ENCODE measurements at places on chromosomes 1 and 21.

DNA sequence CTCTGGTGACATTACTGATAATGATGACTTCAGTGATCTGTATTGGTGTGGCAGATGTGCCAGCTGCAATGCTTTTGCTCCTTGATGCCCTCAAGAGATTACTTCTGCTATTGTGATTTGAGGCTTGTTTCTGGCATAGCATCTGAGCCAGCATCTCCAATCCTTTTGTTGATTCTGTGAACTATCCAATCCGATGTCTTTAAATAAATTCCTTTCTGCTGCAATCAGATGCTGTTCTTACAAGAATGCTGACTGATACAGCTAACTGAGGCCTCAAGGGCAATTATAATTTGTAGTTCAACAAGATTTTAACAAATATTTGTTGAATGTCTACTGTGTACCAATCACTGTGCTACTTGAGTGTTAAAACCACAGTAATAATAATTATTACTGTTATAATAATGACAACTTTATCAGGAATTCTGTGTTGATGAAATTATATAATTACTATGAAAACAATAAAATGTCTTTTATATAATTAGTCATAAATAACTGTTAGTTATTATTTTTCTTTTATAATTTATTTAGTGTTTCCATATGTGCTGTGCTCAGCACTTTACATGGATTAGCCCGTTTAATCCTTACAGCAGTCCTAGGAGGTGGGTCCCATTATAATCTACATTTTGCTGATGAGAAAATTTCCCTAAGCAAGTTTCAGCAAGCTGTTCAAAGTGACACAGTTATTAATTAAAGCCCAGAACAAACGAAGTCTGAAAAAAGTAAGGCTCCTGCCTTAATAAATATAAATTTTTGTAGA, 308.2 kb downstream of the BRINP3 start:
- no peak for DNase-seq

DNA sequence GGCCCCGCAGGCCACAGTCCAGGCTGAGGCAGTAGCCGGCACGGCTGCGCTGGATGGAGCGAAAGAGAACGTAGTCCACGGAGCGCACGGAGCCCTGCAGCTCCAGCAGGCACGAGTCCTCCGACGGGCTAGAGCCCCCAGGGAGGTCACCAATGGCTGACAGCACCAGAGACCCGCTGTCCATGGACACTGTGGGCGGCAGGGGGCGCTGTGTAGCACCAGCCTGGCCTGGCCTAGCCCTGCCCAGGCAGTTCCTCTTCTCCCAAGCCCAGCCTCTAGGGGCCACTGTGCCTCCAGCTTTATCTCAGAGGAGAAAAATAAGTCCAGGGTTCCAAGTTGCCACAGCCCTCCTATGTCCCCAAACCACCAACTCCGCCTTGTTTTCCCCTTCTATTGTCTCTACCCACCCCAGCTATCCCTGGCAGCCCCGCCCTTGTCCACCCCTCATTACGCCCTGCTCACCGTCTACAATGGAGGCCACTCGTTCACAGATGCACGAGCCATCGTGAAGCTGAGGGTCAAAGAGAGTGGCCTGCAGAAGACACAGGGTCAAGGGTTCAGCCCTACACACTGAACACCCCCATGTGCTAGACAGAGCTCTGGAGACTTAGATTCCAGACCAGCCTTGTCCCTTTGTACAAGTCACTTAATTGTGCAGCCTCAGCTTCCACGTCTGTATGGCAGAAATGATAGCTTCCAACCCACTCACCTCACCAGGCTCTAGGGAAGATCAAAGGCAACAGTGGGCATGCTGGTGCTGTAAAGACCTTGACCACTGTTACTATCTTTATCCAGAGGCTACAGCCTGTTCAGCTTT, 4.4 kb downstream of the ENTREP3 start:
- peak; percentile 98 for DNase-seq

DNA sequence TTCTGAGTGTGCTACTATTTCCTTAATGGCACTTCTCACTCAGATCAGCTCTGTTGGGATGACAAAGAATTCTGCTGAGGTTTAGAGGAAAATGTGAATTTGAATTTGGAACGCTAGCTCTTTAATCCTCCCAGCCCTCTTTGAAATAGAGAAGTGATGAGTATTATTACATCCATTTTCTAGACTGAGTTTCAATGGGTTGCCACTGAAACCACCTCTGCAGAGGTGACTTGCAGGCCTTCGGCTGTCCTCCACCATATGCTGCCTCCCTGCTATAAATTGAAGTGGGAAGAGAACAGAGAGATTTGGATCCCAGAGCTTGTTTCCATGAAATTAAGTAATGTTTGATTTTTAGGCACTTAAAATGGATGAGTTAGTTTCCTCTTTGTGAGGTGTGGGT, 363.2 kb upstream of the SNX7 start:
- no peak for DNase-seq

- DNase-seq, result no peak
Measured at GRCh38 chr1:33797849-33798248, 66.0 kb upstream of the HMGB4 start.

DNA sequence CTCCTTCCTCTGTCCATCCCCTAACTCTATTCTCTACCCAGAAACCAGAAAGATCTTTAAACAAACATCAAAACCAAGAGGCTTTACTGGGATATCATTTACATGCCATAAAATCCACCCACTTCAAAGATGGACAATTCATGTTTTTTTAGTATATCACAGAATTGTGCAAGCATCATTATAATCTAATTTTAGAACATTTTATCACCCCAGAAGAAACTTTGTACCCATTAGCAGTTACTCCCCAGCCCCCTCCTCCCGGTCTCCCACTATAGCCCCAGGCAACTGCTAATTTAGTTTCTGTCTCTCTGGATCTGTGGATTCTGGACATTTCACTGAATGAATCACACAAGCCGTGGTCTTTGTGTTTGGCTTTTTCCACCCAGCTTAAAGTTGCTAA, 4.8 kb upstream of the SELENON start:
- DNase-seq, result no peak

GRCh38 chr1:113325022-113325421, 65.3 kb upstream of the MAGI3 start:
- DNase-seq, result no peak

DNA sequence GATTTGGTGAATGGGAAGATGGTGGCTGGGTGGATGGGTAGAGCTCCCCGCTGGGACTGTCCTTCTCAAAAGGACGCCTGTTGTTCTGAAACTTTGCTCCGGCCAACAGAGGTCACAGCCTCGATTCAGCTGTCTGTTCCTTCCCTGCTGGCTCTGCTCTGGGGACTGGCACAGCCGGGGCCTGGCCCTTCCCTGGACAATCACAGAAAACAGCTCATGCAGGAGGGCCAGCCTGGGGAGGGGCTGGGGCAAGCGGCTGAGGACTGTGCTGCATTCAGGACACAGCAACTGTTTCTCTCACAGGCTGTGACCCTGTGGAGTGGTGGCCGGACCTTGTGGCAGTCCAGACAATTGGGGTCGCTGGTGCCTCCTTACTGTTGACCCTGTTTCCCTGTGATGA, 110.7 kb upstream of the TMEM51 start:
- DNase-seq, result no peak

GRCh38 chr1:246969621-246970020, 37.9 kb upstream of the AHCTF1 start:
- no peak for DNase-seq
